MCF 10A (cell line): ENCODE measurements at places on chromosomes 11 and 22. TPM values are rescaled to one million over a fixed set of nuclear protein-coding genes. Genes with fewer than 3 reads are reported as not detected.

TEAD1 gene
- total RNA-seq = 91.0 and 123 TPM in 2 replicates

SAMM50 gene
- total RNA-seq = 26.1 and 29.5 TPM in 2 replicates

IGLL1 gene
- not detected in 2 replicates for total RNA-seq

THY1 gene
- not detected in 2 replicates for total RNA-seq

PIK3IP1 gene
- 0.25 and 0.93 TPM in 2 replicates for total RNA-seq

PPP6R3 gene
- total RNA-seq = 87.2 and 95.7 TPM in 2 replicates

ARHGAP8 gene
- 10.3 and 18.6 TPM in 2 replicates for total RNA-seq

GRM5 gene
- not detected in 2 replicates for total RNA-seq

OR4C46 gene
- total RNA-seq = not detected in 2 replicates

GLYAT gene
- total RNA-seq = not detected in 2 replicates

CBLIF gene
- total RNA-seq = not detected in 2 replicates

MUC2 gene
- 0.02 TPM in 2 replicates for total RNA-seq

GDPD4 gene
- total RNA-seq = not detected in 2 replicates

SLC25A17 gene
- 21.1 and 22.3 TPM in 2 replicates for total RNA-seq

CDC42BPG gene
- 3.0 and 3.7 TPM in 2 replicates for total RNA-seq

C22orf31 gene
- not detected in 2 replicates for total RNA-seq

MMP8 gene
- total RNA-seq = 0.12 TPM in 1 of 2 replicates, not detected in the other
